Iris pigment epithelial cell (primary cell): ENCODE measurements at places on chromosomes 1 and 21.

- peak; percentile 90 for DNase-seq
These were observed 107.0 kb downstream of the RHOU start for GRCh38 chr1:228842094-228842775.

DNA sequence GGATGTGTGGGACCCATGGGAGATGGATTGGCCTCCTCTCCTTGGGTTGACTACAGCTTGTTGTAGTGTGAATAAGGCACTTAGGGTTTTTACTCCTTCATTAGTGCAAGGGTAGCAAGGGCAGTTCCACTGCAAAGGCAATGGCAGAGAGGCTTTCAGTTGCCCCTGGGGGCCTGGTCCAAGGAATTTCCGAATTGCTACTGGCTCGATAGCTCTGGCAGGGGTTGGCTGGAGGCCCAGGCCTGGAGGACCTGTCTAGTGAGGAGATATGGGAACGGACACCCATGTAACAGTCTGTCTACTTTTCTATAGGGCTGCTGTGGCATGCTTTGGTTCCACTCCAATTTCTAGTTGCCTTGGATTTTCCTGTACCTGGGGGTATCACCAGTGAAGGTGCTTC, 218.9 kb upstream of the C1orf105 start:
- no peak for DNase-seq

DNA sequence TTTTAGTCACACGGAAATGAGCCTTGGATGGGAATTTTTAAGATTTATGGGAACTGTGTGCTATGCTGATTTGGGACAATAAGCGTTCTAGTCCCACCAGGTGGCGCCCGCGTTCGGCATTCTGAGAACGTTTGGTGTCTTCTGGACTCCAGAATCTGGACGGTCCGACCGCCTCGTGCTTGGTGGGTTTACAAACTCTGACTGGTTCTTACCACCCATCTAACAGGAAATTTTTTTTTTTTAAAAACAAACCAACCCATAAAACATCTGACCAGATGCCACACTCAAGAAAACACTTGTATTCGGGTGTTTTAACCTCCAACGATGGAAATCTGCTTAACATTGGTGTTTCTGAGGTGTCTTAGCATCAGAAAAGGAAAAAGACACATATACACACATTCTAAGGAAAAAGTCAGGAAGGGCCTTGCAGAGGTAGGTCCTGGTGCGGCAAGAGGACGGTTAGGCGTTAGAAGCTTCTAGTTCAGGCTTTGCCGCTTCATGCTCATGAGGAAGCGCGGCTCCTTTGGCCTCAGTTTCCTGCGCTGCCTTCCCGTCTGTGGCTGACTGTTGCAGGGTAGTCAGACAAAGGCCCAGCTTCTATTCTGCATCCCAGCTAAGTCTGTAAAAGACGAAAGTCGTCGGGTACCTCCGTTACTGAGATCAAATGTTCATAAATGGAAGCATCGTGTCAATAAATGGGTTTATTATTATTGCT, 814 bp upstream of the DYRK3 start:
- DNase-seq = peak; percentile 85

DNA sequence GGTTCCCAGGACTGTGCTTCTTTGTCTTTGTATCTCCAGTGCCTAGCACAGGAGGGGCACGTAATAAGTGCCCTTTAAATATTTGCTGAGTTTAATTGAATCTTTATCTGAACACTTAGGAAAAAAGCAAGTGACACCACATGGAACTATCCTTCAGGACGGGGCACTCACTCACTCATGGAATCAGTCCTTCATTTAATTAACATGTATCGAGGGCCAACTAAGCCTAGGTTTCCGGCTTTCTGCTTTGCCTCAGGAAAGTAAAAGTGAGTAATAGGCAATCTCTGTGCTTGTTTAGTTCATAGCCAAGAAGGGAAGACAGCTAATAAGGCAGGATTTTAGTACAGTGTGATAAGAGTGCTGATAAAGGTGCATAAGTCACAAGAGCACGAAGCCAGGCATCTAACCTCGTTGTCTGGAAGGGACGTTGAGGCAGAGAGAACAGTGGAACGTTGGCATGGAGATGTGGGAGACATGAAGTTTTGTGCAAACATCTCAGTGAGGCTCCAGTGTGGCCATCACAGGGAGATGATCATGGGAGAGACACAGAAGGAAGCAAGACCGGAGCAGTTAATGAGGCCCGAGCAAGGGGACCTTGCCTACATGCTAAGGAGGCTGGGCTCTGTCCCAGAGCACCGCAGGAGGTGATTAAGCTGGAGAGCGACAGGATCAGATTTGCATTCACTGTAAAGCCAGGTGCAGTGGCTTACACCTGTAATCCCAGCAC, 54.1 kb upstream of the TRIM67 start:
- DNase-seq = peak; percentile 27

GRCh38 chr1:20697563-20697962, 20.2 kb downstream of the KIF17 start:
- no peak for DNase-seq

DNA sequence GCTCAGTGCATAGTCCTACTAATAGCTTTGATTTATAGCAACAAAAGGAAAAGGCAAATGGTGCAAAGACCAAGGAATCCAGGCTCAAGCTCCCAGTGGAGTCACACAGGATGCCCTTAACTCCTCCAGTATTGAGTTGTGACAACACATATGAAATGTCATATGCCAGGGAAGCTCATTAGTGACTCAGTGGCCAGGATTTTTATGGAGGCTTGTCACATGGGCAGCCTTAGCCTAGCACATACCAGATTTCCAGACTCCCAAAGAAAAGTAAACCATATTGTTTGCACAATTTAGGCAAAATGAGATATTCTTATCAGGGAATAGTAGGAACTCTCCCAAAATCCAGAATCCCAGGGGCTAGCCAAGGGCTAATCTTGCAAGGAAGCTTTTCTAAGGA, 129.2 kb downstream of the MAGI3 start:
- DNase-seq = peak; percentile 22

DNA sequence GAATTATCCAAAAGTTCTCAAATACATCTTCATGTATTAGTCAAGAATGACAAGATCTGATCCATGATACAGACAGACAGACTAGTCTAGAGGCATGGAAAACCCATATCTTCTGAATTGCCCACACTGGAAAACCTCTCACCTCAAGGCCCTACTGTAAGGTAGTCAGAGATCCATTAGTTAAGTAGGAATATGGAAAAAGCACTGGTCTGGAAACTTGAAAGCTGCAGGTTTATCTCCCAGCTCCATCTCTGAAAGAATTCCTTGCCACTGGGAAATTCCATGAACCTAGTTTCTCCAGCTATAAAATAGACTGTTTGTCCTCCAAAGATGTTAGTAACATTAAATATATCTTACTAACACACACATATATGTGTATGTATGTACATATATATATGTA, 169.2 kb downstream of the AKT3 start:
- DNase-seq = no peak

GRCh38 chr1:43632135-43632670, 17.7 kb upstream of the KDM4A start:
- no peak for DNase-seq

- no peak for DNase-seq
These were observed 13.0 kb downstream of the GPR137B start for GRCh38 chr1:236155399-236155767.

GRCh38 chr1:116624040-116624439, 43.5 kb downstream of the IGSF3 start:
- no peak for DNase-seq

DNA sequence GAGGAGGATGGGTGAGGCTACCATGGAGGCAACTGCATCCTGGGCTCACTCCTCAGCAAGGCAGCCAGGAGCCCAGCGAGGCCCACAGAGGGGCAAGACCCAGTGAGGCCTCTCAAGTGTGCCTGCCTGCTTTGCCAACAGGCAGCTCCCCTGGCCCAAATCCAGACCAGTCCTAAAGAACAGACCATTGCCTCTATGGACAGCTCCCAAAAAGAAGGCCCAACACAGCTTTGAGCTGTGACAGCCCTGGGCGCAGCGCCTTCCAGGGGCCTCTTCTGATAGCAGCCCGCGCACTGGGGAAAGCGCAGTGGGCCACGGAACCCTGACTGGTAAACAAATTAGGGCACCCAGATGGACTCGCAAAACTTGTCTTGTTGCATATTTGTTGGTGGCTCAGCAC, 25.5 kb downstream of the C1orf198 start:
- DNase-seq = no peak

GRCh38 chr1:212920246-212920645, 30.1 kb upstream of the VASH2 start:
- DNase-seq = no peak
